ENCODE measurements at places on chromosomes 7 and 10. TPM values are rescaled to one million over a fixed set of nuclear protein-coding genes. Genes with fewer than 3 reads are reported as not detected.

The ZWINT gene
- total RNA-seq, result 14.7 TPM

The SPRN gene
- 0.11 TPM for total RNA-seq

The IKZF1 gene
- total RNA-seq, result not detected

The ACTL6B gene
- not detected for total RNA-seq

The LRRC17 gene
- 1.6 TPM for total RNA-seq

The SLC35G1 gene
- total RNA-seq, result 13.3 TPM
